MV-4-11 (cell line): ENCODE measurements at places on chromosomes 12 and 14.

DNA sequence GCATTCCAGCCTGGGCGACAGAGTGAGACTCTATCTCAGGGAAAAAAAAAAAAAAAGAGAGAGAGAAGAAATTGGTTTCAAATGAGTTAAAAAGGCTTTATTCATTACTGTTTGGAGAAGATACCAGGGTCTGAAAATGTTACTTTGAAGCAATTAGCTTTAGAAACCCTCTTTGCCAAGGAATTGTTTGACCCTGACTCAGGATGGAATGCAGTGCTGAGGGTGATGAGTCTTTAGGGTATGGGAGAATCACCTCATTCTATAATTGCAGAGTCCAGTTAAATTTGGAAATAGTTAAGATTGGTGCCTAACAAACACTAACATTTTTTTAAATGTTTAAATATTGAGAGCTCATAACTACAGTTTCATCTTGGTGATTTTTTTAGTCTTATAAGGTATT is 13.3 kb downstream of the RAP1B start:
- no peak for DNase-seq

DNA sequence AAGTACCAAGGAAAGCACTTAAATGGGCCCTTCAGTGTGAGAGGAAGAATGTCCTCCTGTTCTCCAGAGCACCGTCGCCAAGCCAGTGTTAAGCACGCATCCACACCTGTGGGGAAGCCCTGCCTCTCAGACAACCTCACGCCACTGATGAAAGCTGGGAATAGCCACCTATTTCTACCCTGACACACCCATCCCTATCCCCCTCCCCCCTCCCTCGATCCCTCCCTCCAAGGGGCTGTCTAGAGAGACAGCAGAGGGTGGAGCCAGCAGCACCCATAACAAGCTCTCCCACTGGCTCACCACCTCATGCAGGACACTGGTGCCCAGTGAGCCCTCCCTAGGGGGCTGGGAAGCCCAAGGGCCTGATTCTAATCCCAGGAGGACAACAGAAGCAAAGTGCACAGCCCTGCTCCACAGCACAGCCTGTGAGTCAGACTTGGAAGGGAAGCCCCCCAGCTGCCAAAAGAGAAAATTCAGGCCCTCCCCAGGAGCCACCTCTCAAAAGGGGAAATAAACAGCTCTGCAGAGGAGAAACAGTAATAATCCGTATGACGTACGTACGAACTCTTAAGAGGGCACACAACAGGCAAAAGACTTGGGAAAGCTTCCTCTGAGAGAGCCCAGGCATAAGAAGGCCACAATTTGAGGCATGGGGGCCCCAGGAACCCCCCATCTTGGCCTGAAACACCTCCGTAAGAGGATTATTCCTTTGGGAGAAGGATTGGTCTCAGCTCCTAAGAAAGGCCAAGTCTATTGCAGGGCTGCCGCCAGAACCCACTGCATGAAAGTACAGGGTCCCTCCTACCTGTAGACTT is 7.8 kb downstream of the PITPNM2 start:
- DNase-seq, result peak; percentile 85

GRCh38 chr14:103520657-103521437 is 1.8 kb downstream of the CKB start:
- DNase-seq, result peak; percentile 72

DNA sequence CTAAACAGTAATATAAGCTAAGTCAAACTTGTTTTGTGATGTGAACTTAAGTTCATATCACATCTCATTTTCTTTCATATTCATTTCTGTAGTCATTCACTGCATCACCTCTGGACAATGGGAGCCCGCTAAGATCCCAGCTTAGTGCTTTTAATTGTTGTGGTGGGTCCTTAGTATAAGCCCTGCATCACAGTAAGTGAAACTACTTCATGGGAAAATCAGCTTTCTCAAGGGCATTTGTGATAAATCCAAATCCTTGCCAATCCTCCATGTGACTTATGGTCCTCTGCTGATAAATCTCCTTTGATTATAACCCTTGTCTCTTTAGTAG is 98.3 kb downstream of the PLEKHA5 start:
- no peak for DNase-seq

DNA sequence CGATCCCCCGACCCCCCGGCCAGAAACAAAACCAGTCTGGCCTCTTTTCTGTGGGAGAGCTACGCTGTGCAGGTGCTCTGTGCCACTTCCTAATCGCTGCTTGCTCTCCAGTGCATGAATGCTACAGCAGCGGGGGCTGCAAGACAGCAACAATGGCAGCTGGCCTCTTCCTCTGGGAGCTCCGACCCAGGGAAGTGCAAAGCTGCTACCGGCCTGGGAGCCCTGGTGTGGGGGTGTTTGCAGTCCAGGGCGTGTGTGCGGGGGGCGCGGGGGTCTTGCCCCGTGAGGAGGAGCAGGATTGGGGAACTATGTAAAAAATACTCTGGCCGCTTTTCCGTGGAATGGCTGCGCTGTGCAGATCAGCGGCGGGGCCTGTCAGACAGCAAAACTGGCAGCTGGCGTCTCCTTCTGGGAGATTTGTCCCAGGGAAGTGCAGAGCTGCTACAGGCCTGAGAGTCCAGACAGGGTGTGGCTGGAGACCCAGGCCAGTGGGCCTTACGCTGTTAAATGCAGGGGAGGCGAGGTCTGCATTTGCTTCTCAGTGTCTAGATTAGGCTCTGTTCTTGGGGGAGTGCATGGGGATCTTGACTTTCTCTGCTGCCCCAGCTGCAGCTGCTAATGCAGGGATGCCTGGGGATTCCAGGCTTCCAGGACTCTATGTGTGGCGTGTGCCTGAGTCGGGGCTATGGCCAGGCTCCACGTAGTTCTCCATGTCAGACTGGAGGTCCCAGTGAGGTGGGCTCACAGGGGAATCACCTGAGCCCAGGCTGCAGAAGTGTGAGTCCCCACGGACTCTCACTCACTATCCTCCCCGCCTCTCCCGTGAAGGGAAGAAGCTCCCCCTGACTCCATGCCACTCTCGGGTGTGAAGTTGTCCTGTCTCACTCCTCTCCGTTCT is 344.5 kb downstream of the AEBP2 start:
- DNase-seq, result no peak

DNA sequence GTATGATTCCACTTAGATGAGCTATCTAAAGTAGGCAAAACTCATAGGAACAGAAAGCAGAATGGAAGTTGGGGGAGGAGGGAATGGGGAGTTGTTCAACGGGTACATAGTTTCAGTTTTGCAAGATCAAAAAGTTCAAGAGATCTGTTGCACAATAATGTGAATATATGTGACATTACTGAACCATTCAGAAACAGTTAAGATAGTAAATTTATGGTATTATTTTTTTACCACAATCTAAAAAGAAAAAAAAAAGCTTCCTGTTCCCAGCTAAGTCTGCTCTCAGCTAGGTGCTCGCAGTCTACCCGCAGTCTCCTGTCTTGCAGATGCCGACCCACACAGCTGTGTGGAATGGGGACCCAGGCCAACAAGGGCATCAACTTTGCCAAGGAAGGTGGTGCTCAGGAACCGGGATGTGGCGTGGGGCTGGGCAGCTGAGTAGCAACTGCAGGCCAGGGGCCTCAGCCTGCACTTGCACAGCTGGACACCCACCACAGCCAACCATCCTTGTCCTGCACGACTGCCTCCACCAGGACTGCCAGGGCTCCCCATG is 15.3 kb upstream of the ANO6 start:
- peak; percentile 94 for DNase-seq

DNA sequence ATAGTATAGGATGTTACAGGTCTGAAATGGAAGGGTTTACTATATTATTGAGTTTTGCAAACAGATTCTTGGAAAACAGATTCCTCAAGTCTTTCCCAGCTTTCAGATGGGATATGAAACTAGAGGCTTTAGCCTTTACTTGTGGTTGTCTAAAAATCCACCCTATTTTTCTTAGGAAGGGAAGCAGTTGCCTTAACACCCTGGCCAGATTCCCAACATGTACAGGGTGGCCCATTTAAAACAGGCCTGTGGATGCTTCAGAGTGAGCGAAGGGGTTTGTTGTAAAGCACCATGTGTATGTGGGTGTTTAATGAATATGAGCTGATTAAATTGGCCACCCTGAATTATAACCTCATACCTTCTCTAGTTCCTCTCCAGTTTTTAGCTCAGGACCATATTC is 415.9 kb downstream of the ZFP36L1 start:
- no peak for DNase-seq

GRCh38 chr12:102611995-102612394 is 131.6 kb upstream of the IGF1 start:
- DNase-seq, result no peak

- DNase-seq, result peak; percentile 82
Measured at GRCh38 chr12:110913119-110914056, 7.0 kb downstream of the MYL2 start.

DNA sequence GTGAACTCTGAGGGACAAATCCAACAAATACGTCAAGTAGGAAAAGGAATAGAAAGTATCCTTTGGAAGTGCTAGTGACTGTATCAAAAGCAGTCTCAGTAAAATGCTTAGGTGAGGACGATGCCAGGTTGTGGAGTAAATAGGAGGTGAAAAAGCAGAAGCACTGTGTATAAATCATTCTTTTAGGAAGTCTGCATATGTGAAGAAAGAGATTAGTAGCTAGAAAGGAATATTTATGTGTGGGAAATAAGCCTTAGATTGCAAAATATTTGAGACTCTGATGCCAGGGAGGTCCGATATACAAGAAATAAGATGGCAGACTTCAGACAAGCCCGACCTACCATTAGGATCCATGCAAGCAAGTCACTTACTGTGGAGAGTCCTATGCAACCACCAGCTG is 7.9 kb downstream of the CEP128 start:
- DNase-seq, result no peak

DNA sequence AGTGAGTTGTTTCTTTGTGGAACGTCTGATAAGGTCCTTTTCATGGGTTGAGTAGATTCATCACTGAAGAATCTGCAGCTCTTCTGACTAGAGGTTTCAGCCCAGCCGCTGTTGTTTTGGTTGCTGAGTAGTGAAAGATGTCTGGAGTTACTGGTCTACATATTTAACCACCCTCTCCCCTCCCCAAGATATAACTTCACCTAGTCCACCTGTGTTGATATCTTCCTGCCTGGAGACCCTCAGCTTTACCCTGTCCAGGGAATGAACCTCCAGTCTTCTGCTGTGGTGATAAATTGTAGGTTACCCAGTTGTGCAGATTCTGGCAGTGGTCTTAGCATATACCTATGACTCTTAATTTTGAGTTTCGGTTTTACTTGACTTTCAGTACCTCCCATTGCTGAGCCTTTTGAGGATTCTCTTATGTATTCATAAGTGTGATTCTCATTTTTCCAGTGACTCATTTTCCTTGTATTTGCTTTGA is 62.9 kb downstream of the CCDC91 start:
- no peak for DNase-seq

DNA sequence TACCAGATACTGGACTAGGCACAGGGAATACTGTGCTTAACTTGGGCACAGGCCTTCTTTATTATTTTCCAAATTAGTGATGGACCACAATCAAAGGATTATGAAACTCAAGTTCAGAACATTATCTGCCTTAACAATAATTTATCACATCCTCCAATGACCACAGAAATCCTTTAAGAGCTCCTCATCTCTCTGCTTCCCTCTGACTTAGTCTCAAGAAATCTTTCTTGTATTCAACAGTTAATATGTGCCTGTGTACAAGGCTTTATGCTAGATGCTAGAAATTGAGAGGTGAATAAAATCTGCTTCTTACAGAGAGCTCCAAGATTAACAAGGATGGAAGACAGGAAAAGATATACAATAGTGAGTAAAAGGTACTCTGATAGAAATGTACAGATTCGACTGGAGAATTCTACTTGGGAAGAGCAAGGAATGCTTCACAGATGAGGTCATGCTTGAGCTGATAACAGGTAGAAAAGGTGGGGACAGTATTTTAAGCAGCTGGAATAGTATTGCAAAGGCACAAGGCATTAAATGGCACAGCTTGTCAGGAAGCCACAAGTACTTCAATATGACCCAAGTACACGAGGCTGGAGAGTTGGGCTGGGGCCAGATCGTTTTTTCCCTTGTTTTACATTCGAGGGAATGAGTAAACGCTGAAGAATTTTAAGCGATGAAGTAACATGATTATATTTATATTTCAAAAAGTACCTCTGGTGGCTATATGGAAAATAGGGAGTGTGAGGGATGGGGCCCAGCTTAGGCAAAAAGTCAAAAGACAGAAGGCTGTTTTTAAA is 55.1 kb upstream of the ARID2 start:
- DNase-seq, result no peak

DNA sequence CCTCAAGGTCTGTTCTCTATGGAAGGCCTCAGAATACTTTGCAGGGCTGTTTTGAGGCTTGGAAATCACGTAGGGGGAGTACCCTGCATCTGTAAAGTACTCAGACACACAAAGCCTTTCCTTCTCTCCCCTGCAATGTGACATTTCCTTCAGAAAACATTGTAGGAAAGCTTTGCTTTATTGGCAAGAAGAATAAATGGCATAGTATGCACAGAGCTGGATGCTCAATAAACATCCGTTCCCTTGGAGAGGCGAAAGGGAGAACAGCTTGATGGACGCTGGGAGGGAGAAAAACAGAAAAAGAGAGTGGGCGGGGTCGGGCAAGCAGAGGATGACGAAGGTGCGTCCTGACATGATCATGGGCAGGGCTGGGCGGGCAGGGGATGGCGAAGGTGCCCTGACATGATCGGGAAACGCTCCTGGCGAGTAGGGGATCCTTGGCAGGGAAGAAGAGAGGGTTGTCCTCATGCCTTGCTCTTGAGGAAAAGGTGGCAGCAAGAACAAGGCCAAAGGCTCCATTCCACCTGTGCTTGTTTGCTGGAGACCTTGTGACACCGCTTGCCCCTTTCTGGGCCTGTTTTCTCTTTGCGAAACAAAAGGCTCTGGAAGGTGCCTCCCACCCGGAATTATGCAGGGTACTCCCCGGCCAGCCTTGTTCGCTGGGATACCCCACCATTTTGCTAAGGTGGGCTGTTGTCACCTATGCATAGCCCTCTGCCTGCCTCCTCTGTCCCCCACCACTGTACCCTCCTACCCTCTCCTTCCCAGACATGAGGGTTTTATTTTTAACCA is 21.1 kb downstream of the IRF2BPL start:
- no peak for DNase-seq

DNA sequence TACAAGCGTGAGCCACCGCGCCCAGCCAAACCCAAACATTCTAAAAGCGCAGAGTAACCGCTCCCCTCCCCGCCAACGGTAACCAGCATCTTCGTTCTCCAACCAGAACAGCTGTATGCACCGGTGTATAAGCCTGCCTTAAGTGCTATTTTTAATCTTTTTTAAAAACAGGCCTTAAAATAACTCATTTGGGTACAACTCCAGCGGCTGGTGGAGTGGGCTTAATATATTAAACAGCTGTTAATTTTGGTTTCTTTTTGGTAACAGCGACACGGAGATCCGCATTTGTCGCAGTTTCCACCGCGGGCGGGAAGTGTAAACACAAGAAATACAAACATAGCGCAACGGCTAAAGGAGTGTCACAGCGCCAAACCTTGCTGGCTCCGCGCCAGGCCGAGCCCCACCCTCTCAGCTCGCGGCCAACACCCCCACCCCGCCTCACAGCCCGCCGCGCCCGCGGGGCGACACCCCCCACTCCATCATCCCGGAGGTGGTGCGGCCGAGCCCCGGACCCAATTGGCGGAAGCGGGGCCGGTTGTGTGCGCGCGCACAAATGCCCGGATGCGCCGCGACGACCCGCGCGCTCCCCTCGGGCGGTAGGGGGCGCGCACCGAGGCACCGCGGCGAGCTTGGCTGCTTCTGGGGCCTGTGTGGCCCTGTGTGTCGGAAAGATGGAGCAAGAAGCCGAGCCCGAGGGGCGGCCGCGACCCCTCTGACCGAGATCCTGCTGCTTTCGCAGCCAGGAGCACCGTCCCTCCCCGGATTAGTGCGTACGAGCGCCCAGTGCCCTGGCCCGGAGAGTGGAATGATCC is at the start of gene MDM2:
TSS of gene MDM2 (plus strand) at position 602 of the 812 bp plus-strand sequence. CDS start 301 bp downstream, outside the sequence.
- peak; percentile 79 for DNase-seq

GRCh38 chr12:29316752-29317151 is 64.2 kb downstream of the ERGIC2 start:
- DNase-seq, result no peak

- DNase-seq, result no peak
Measured at GRCh38 chr12:93173178-93173957, 204.4 kb upstream of the NUDT4 start.
